Stimulated activated naive CD8-positive, alpha-beta T cell treated with anti-CD3 and anti-CD28 coated beads, Interleukin-15, Interleukin-2, amounts not matched to agents 100 U/mL and 50 U/mL, for 24 hours (primary cell): ENCODE measurements at places on chromosomes 11 and 22.

- no peak for DNase-seq
Measured at GRCh38 chr11:45141631-45142030, 4.8 kb upstream of the PRDM11 start.

DNA sequence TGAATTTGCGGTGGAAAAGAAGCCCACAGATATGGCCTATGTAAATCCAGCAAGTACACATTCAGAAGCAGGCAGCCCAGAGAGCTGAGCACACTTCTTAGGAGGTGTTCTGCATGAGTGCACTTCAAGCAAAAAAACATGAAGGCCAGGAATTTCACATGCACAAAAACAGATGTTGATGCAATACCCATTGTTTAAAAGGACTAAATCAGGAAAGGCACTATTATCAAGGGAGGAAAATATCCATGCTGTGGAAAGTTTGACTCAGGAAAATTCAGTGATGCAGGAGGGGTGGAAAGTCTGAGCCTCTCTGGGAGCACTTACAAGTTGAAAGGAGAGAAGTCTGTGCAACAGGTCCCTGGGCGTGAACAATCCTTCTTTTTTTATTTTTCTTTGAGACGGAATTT, 15.8 kb upstream of the CARS1 start:
- DNase-seq = no peak

DNA sequence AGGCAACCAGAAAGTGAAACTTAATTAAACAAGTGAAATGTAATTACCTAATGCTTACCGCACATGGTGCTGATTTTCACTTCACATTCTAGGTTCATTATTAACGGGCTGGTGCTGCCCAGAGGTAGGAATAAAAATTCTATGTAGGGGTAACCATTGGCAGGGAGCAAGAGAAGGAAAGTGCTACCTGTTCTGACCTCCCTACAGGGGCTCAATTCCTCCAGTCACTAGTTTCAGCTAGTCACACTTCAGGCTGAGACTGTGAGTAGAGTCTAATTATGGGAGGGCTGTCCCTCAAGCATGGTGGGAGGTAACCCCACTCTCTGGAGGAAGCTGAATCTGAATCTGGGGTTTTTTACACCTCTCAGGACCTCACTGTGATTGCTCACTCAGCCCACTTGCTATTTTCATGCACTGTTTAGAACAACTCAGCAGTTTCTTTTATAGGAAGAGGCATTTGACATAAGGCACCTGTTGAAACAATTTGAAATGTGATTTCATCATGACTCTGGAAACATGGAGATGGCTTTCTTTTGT, 75.4 kb downstream of the MAML2 start:
- DNase-seq = peak; percentile 52

GRCh38 chr11:112523031-112523430, 262.4 kb upstream of the PLET1 start:
- no peak for DNase-seq

DNA sequence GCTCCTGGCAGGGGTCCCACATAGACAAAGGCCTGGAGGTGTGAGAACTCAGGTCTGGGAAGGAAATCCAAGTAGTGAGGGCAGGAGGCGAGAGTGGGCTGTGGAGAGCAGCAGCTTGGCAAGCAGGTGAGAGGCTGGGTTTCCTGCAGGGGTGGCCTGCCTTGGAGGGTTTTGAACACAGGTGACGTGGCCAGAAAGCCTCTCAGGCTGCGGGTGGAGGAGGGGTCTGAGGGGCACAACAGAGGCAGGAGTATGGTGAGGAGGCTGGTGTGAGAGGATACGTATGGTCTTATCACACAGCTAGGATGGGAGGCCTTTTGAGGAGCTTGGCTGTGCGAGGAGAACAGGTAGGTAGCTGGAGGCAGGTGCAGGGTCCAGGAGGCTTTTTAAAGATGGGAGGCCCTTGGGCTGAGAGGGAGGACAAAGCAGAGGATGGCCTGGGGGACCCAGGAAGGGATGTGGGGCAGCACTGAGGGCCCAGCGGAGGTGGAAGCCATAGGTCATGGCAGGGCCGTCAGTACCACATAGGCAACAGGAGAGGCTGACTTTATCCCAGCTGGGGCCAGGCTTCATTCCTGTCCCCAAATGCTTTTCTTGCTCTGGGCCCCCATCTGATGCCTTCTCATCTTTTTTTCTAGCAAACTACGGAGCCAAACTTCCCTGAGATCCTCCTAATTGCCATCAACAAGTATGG, 84.4 kb downstream of the MYO7A start:
- no peak for DNase-seq

DNA sequence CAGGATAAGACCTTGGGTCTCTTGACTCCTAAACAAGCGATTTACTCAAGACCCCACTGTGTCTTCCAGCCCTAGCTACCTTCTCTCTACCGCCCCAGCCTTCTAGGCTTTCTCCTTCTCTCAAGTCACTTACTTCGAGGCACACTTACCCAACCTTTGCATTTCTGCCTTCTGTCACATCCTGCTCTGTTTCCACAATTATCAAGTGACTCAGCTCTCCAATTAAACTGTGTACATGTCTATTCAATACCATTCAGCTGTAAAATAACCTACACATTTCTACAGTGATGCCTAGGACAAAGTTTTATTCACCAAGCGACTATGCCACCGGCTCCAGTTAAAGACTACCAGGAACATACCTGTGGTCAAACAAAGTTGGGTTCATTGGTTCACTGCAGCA, 69.0 kb downstream of the LARGE1 start:
- no peak for DNase-seq

DNA sequence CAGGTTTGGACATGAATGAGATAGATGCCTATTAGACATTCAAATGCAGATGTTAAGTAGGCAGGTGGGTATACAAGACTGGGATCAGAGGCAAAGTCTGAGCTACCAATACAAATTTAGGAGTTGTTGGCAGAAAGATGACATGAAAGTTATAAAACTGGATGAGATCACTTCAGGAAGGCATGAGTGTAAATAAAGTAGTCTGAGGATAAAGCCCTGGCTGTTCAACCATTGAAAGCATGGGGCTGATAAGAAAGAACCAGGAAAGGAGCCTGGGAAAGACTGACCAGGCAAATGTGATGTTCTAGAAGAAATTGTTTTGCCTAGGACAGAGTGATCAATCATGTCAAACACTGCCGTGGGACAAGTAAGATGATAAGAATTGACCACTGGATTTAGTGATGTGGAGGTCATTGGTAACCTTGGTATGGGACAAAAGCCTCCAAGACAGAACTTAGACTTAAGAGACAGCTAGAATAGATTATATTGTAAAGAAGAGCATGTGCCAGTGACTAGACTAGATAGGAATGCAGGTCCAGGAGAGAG, 98.5 kb downstream of the EHF start:
- DNase-seq = no peak

GRCh38 chr11:123174196-123175183, 20.6 kb downstream of the CLMP start:
- no peak for DNase-seq

DNA sequence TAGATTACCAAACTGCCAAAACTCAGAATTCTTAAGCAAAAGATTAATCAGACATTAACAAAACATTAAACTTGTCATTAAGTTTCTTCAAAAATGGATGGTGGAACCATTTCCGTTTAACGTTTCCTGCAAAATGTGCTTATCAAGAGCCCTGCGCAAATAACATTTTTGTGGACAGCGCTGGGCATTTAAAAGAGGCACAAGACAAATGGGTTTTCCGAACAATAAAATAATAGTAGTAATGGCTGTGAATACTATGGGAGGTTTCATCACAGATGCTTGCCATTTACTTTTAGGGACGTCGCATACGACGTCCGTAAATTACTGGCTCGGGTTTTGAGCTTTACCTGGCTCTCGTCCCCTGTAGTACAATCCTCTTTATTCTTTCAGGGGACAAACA, 1.1 kb downstream of the NPAT start:
- DNase-seq = no peak

GRCh38 chr11:126307706-126308105, 3.8 kb downstream of the DCPS start:
- no peak for DNase-seq

DNA sequence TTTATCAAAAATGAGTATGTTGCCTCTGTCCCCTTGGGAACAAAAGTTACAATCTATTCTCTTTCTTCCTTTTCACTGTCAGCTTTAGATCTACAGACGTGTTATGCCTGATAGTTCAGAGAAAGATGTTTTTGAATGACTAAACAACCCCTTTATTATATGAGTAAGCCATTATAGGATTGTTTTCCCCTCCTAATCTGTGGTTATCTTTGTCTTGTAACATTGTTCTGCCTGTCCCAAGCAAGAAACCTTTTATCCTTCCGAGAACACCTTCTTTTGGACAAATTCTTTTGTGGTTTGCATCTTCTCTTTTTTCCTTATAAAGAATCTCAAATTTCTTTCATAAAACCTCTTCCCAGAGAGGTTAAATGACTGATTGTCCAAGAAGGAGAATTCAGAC, 208.4 kb downstream of the DDX10 start:
- DNase-seq = no peak

DNA sequence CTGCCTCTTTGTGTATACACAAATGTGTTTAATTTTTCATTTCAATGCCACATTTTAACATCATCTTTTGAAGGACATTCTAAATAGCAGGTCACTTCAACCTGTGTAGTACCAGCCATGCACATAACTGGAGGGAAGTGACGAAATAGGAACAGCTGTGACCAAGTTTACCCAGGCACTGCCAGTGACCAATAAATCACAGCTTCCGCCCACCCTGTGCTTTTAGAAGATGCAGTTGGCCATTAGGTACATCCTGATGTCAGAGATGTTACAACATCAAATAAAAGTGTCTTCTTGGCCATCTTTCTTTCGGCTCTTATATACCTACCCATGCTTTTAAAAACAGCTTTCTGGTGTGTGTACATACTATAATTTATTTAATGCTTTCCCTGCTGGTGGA, 7.8 kb downstream of the LDLRAD3 start:
- DNase-seq = no peak

GRCh38 chr22:50192436-50193204, 6.9 kb downstream of the TRABD start:
- peak; percentile 49 for DNase-seq

GRCh38 chr11:120352405-120352804, 16.2 kb downstream of the ARHGEF12 start:
- DNase-seq = no peak

GRCh38 chr11:33941637-33942160, 49.8 kb upstream of the LMO2 start:
- DNase-seq = no peak

GRCh38 chr11:47991894-47992293, 11.5 kb downstream of the PTPRJ start:
- DNase-seq = no peak

GRCh38 chr11:129842138-129842537, 26.5 kb downstream of the TMEM45B start:
- no peak for DNase-seq

GRCh38 chr11:36313750-36314433, 17.8 kb downstream of the PRR5L start:
- no peak for DNase-seq

DNA sequence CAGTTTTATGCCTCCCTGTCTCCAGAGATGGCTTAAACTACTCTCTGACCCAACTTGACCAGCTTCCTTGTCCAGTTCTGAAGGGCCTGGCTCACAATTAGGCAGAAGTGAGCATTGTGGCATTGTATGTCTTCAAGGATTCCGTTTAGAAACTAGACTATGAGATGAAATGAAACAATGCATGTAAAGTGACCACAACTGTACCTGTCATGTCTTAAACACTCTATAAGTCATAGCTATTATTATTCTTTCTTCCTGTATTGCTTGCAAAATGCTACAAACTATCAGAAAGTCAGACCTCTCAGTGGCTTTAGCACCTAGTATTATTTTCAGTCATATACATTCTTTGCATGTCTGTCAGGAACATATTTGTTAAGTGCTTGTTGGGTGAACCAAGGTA, 127.9 kb upstream of the MTMR2 start:
- no peak for DNase-seq

DNA sequence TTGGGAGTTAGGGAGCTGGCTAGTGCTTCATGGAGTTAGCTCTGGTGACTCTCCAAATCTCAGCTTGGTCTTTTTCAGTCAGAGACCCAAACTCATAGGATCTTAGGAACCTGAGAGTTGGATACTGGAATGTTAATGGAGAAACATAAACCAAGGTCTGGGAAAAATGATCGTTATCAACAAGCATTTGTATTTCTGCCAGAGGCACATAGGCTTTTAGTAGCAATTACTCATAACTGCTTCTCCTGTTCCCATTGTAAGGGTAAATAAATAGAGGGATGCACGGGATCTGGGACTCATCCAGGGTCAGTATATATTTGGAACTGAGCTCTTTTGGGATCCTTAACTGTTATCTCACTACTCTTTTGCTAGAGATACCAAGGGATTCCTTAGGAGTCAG, 4.8 kb downstream of the BARX2 start:
- DNase-seq = no peak

GRCh38 chr22:37320726-37321677, 38.7 kb downstream of the CYTH4 start:
- no peak for DNase-seq

- no peak for DNase-seq
Measured at GRCh38 chr11:40139536-40139935, 1319.9 kb downstream of the LRRC4C start.

DNA sequence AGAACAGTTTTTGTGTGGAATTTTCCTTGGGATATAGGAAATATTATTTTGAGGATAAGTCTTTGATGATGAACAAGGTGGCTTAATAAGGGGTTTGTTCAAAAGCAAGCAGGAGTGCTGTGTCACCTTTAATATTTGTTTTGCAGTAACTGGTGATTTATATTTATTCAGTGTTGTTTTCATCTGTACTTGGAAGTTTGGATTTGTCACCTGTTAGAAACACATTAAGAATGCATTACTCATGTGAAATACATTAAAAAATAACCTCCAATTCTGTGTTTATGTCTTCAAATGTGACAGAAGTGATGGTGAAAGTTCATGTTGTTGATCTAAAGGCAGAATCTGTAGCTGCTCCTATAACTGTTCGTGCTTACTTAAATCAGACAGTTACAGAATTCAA, 70.5 kb downstream of the DKK3 start:
- DNase-seq = no peak

DNA sequence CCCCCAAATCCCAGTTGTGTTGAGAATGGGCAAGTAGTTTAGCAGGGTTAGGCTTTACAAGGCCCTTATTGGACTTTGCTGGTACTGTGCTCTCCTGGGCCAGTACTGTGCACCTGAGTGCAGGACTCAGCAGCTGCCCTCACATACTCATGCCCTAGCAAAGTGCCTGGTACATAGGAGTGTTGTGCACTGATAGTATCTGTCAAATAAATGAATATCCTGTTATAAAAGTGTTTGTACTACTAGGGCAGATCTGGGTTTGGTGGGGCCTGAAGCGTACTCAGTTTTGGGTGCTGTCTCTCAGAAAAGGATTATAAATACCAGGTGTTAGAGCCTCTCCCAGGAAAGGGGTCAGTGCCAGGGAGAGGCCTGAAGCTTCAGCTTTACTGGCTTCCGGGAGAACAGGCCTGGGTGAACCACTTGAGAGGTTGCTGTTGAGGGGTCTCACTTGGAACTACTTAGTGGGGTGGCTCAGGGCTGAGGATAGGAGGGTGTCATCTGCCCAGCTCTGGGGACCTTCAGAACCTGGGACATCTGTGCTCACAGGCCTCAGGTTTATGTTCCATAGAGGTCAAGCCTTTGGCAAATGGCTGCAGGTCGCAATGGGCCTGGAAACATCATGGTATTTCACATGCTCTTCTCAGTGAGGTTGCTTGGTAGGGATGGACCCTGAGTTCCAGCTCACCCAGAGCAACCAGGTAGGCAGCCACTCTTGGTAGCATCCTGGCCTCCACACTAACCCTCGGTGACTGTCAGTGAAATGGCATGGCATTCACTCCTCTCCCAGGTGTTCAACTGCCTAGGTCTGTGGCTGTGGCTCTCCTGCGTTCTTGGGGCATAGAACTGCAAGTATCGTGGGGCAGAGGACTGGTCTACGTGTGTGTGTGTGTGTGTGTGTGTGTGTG, 106.1 kb downstream of the ZBTB16 start:
- DNase-seq = no peak
